ENCODE measurements at places on chromosomes 6 and 20.

DNA sequence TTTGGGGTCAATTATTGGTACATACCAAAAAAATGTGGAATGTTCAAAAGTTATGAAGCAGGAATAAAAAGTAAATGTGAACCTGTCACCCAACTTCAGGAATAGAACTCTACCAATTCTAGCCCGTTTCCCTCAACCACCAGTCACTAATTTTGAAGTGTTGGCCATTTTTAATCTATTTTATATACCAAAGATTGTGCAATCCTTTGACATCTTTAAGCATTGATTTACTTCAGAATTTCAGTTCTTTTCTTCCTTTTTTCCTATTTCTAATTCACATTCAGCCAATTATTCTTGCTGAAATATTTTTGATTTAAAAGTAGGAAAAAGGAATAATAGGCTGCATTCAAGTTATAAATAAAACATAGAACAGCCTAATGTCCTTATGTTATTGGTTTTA lies 46.9 kb upstream of the SMIM28 start:
- no peak for DNase-seq

DNA sequence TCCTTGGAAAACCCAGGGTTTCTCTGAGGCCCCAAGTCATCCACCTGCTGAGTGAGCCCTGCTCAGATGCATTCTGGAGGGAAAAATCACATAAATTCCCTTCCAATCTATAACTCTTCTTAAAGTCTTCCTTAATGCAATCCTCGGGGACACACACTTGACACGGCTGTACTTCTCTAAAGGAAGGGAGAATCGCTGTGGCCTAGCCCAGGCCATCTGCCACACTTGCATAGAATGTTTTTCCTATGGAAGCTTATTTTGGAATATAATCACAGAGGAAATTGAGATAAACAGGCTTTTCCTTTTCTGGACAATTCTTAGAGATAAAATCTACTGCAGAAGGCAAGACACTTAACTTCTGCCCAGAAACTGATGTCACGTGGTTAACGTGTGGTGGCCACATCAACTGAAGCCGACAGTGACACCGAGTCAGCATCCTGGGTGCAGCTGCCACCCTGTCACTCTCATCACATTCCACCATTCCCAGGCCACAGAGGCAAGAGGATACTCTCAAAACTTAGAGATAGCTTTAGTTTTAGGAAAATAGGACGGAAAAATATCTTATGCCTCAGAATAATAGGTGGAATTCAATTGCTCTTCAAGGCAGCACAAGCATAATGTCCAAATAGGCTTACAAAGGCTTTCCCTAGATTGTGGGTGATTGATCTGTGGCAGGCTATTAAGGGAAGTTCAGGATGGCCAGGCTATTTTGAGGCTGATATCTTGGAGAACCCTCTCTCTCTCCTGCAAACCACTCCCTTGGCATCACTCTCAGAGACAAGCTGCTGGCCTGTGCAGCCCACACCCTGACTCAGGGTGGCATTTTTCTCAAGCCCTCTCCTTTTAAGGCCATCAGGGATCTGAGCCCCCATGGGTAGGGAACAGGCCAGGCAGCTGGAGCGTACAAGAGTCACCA lies 29.6 kb downstream of the PSMB1 start:
- DNase-seq, result no peak

DNA sequence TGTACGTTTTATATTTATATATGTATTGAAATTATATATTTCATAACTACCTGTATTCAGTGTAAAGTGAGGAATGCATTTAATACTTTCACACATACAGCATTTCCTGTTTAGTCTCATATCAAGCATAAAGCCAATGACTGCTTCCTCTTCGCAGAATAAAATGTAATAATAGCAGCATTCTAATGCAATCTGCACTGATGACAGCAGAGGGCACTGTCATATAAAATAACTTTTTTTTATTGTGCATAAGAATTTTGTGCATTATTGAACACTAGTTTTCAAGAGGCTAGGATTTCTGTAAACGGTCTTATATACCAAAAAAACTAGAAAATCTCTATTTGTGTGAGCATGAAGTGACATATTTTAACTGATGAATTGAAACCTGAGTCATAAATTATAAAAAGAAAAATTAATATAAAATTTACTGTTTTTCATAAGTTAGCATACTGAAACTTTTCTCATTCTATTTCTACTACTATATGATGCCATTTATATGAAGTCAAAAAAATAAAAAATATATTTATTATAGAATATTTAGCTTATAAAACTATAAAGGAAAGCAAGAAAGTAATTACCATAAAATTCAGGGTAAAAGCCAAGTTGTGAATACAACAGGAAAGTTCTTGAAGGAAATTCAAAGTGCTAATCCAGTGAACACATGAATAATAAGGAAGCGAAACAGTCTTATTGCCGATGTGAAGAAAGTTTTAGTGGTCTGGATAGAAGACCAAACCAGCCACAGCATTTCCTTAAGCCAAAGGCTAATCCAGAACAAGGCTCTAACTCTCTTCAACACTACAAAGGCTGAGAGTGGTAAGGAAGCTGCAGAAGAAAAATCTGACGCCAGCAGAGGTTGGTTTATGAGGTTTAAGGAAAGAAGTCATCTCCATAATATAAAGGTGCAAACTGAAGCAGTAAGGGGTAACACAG lies 36.3 kb downstream of the RNF146 start:
- no peak for DNase-seq

DNA sequence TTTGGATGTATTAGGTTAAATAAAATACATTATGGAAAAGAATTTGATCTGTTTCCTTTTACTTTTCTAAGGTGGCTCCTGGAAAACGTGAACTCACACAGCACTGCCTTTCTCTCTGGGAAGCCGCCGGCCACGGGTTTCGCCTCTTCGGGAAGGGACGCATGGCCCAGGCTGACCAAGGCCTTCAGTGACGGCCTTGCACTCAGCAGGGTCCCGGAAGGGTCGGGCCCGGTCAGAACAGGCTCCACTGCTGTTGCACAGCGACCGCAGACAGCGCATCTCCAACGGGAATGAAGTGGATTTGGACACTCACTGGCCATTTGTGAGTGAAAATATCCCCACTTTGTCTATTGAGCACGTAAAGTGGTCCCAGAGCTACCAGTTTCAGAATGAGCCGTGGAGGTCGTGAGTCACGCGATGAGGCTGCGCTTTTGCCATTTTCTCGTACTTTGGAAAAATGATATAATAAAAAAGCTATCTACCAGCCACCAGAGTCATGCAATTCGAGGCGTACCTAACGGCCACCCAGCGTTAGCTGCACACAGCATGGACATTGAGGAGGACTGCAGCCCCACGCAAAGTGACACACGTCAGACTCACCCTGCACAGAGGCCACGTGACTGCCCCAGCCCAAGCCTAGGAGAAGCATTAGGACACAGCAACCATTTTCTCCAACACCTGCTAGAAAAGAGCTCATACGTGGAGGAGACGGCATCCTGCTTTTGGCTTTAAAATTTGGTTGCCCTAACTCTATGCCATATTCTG lies 244.3 kb downstream of the TTLL2 start:
- DNase-seq, result no peak

- DNase-seq, result peak; percentile 71
Observed at GRCh38 chr6:52551483-52552277, 25.2 kb downstream of the TRAM2 start.

GRCh38 chr20:16245879-16246278 lies 327.4 kb downstream of the KIF16B start:
- no peak for DNase-seq

GRCh38 chr6:110083875-110084585 lies 95.4 kb downstream of the WASF1 start:
- no peak for DNase-seq

DNA sequence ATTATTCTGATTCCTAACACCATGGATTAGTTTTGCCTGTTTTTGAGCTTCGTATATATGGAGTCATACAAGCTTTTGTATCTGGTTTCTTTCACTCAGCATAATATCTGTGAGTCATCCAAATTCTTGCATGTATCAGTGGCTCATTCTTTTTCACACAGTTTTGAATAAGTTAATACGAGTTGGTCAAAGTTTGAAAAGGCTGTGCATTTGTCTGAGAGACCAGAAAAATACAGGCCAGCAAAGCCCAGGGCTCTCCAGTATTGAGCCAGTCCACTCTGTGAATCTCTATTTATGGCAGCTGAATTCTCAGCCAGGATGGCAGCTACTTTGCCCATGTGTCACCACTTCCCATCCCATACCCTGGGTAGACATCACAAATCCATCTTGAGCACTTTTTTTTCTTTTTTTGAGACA lies 7.2 kb upstream of the CHMP4B start:
- no peak for DNase-seq

DNA sequence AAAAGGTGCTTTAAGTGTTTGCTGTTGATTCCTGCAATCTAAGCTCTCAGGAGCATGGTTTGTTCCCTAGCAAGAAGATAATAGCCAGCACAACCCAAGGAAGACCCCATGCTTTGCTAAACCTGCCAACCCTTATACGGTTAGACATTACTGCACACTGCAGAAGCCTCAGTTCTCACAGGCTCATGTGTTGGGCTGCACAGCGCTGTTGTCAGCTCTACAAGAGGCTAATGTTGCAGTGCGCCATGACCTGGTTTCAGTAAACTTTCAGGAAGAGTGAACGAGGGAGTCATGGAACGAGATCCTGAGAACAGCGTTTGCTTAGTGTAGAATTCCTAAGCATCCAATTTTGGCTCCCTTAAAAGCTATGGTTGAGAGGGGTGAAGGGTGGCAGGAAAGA lies 218.5 kb downstream of the ARHGAP18 start:
- no peak for DNase-seq

GRCh38 chr6:104477569-104477968 lies 382.1 kb downstream of the HACE1 start:
- no peak for DNase-seq

GRCh38 chr6:34236131-34236442 lies 586 bp upstream of the HMGA1 start:
- DNase-seq, result peak; percentile 67

DNA sequence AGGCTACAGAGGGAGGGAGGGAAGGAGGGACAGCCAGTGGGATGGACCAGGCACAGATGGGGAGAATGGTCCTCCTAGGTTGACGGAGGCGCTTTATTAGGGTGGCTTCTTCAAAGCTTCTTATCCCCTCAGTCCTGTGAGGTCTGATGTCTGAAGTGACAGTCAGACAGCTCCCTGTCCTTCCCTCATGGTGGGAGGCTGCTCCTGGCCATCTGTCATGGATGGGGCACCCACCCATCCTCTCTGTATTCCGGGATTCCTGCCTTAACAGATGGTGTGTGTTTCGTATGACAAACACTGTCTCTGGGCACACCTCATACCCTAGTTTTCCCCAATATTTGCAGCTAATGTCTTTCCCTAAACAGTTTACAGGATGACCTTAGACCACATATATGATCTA lies 7.9 kb downstream of the RIN2 start:
- no peak for DNase-seq

- DNase-seq, result no peak
Observed at GRCh38 chr20:90651-91050, 3.2 kb downstream of the DEFB125 start.

DNA sequence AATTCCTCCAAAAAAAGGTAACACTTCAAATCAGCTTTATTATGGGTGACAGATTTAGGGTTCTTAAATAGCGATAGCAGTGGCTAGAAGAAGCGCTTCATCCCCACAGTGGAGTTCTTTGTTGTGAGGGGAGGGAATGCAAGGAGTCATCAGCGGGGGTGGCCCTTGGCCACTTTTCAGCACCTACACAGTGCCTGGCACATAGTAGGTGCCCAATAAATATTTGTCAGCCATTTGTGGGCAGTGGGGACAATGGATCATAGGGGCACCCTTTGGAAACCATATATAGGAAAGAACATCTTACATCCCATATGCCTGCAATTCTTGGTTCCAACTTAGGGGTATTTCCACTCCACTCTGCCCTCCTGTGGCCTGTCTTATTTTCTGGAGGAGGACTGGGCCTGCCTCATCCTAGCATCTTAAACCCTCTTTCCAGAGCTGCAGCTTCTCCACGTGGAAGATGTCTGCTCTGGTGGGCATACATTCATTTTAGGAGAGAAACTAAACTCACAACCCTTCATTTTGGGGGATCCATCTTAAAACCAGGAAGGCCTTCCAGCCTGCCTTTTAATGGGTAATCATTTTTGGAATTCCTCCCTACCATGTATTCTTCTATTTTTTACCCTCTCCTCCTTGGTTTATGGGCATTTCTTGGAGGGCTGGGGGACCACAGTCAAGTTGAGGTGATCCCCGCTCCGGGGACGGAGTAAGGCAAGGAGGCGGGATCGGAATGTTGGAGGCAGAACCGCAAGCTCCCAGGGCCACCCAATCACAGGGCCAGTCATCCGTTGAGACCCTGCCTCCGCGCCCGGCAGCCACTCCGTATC lies 2.6 kb upstream of the GPSM3 start:
- DNase-seq, result no peak

DNA sequence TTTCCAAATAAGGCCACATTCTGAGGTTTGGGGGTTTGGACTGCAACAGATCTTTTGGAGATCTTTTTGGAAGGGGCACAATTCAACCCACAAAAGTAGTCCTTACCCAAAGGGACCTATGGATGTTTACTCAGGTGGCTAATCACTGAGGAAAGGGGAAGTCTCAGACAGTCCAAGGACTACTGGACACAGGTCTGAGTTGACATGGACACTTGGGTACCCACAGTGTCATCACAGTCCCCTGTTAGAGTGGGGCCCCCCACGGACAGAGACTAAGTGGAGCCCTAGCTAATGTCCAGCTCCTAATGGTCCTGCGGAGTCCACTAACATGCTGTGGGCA lies 101.6 kb downstream of the LY86 start:
- DNase-seq, result no peak

DNA sequence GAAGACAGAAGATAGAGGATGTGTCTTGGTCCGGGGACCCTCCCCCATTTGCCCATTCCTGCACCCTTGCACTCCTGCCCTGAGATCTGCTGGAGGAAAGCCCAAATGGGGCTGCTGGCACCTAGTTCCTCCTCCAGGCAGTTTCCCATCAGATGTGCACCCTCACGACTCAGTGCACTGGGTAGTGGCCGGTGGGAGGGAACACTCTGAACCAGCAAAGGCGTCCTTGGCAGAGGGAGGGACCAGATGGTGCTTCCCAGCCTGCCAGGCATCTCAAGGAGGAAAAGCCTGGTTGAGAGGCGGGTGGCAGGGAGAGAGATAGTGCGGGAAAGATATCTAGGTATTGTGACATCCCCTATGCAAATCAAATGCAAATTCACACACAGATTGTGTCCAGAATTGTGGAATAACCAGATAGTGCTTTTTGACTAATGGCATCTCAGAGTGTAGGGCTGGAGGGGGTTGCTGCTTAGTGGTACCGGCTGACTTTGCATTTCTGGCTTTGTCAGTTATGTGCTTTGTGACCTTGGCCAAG lies 19.5 kb downstream of the TMEM151B start:
- DNase-seq, result no peak

DNA sequence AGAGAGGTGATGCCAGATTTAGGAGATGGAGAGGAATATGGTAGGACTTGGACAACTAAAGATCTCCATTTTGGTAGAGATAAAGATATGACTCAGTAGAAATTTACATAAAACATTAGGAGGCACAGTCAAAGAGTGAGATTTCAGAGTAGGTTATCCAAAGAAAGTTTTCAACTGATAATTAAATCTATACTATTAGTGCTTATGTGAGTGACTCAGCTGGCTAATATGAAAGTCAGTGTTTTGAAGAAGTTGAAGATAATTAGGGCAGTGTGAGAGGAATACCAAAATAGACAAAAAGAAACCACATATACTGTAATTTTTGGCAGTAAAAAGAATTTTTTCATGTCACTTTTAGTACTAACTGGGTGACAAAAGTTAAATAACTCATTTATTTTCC lies 712.8 kb upstream of the HS3ST5 start:
- no peak for DNase-seq

- DNase-seq, result no peak
Observed at GRCh38 chr6:142942805-142943227, 2.2 kb downstream of the HIVEP2 start.
